ENCODE measurements at places on chromosomes 5 and 9. TPM values are rescaled to one million over a fixed set of nuclear protein-coding genes. Genes with fewer than 3 reads are reported as not detected.

DNA sequence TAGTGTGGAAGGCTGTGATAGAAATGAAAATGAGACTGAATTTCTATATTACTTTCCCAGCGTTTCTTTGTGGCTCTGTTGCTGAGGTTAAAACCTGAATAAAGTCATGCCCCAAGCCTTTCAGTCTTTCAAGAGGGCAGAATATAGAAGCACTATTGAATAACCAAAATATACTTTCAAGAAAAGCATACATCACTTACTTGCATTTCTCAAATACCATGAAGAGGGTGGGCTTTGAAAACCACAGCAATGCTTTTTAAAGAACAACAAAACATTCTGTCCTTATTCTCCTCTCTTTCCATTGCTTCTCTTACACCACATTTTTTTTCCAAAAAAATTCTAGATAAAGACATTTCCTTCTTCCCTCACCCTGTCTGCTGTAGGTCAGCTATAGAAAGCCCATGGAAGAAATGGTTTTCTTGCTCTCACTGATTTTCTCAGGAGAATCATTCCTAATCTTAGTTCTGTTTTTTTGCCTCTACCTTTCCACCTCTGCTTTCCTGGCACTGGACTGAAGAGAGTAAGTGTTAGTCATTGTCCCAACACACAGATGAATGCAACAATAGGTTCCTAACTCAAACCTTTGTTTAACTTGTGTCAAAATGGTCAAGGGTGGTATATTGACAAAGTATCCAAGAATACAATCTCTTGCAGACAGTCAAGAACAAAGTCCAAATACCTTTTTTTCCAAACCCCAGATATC lies 51.6 kb downstream of the NUDT12 start:
- H3K27me3 ChIP-seq: no peaks in the 10 kb centered on the region
- H3K27ac ChIP-seq: no peak overlapping the region
- H3K36me3 ChIP-seq: peaks cover 6% of the 10 kb centered on the region
- DNase-seq: no peak
- H3K4me1 ChIP-seq: no peaks in the 10 kb centered on the region
- H3K4me3 ChIP-seq: no peak overlapping the region

- no peak for DNase-seq
- no peak overlapping the region for H3K4me3 ChIP-seq
- peaks cover 11% of the 10 kb centered on the region for H3K4me1 ChIP-seq
- peaks cover 3% of the 10 kb centered on the region for H3K27me3 ChIP-seq
Measured at GRCh38 chr5:2519153-2519552, 232.3 kb downstream of the IRX2 start.

The FBP2 gene
- total RNA-seq: not detected

DNA sequence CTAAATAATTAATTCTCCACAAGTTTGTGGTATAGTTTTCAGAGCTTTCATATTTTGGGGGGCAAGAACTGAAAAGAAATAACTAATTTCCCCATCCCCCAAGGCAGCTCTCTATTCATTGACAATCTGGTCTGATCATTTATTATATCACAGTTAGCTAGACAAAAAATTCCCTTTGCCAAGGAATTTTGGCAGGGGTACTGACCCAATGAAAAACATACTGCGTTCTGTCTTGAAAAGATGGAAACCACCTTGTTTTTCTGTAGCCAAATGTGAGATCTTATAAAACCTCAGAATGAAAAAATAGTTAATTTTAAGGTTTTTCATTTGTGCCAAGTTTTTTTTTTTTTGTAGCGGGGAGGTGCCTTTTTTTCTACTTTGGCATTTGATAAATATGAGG lies 1008.9 kb downstream of the EFNA5 start:
- no peaks in the 10 kb centered on the region for H3K4me1 ChIP-seq
- no peak overlapping the region for H3K4me3 ChIP-seq
- H3K27ac ChIP-seq: no peak overlapping the region
- no peaks in the 10 kb centered on the region for H3K27me3 ChIP-seq
- DNase-seq: no peak
- no peaks in the 10 kb centered on the region for H3K36me3 ChIP-seq

DNA sequence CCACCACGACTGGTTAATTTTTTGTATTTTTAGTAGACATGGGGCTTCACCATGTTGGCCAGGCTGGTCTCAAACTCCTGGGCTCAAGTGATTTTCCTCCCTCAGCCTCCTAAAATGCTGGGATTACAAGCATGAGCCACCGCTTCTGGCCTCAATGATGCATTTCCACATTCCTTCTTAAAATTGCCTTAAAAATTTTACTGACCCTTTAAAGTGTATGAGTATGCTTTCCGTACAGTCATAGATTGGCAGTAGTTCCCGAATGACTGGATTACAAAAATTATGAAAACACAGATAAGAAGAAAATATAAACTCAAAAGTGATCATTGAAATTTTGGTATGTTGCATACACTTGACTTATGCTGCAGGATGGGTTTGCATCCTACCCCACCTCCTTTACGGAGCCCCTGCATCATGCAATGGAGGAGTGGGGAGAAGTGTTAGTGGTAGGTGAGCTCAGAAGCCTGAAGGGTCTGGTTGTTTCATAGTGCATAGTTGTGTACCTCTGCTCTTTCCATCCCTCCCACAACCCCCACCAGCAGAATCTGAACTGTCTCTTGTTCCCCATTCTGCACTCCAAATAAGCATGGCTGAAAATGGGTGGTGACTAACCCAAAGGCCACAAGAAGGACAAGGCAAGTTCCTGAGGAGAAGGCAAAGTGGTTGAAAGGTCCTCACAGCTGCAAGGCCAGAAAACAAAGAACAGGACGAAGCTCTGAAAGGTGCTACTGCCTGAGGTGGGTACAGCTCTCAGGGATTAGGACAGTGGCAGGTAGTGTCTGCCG lies 26.8 kb downstream of the ANKRD55 start:
- no peak overlapping the region for H3K27ac ChIP-seq
- peaks cover 1% of the 10 kb centered on the region for H3K27me3 ChIP-seq
- no peak for DNase-seq
- H3K4me1 ChIP-seq: no peaks in the 10 kb centered on the region
- no peak overlapping the region for H3K4me3 ChIP-seq

- H3K27ac ChIP-seq: peak overlapping the region; percentile 38
- H3K4me1 ChIP-seq: peaks cover 21% of the 10 kb centered on the region
- H3K27me3 ChIP-seq: peaks cover 6% of the 10 kb centered on the region
- DNase-seq: peak; percentile 12
Measured at GRCh38 chr5:1513326-1514026, 10.3 kb downstream of the LPCAT1 start.

DNA sequence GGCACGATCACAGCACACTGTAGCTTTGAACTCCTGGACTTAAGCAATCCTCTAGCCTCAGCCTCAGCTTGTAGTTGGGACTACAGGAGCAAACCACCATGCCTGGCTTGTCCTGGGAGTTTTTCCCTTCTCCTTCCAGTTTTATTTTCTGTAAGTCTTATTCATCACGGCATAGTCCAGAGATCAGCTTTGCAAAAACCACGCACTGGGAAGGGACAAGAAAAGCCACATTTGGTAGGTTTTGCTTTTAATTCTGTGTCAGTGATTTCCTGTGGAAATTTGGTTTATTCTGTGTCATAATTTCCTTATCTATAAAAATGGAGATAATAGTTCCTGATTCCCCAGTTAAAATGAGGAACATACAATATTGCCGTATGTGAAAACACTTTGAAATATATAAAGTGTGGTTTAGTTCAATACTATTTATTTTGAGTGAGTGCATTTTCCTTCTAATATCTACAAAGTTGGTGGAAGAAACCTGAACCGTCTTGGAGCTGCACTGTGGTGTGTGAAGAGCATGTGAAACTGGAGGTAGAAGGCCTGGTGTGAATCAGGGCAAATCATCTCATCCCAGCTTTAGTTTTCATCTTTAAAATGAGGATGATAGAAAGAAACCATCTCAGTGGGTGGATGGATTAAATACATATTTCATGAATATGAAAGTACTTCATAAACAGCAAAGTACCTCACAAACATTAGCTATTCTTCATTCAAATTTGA lies 92.8 kb upstream of the ELL2 start:
- no peak for DNase-seq
- H3K27ac ChIP-seq: no peak overlapping the region
- peaks cover 9% of the 10 kb centered on the region for H3K4me1 ChIP-seq
- no peak overlapping the region for H3K4me3 ChIP-seq
- no peaks in the 10 kb centered on the region for H3K36me3 ChIP-seq
- H3K27me3 ChIP-seq: no peaks in the 10 kb centered on the region

The ARHGEF39 gene
- 2.6 TPM for total RNA-seq

- no peak for DNase-seq
- H3K36me3 ChIP-seq: no peaks in the 10 kb centered on the region
- H3K4me3 ChIP-seq: no peak overlapping the region
- peaks cover 4% of the 10 kb centered on the region for H3K4me1 ChIP-seq
Measured at GRCh38 chr5:108545301-108545700, 163.4 kb upstream of the FBXL17 start.

GRCh38 chr5:159441441-159441840 lies 111.2 kb upstream of the IL12B start:
- peak; percentile 47 for DNase-seq
- H3K4me1 ChIP-seq: peaks cover 12% of the 10 kb centered on the region
- no peak overlapping the region for H3K4me3 ChIP-seq
- no peak overlapping the region for H3K27ac ChIP-seq
- H3K27me3 ChIP-seq: peaks cover 5% of the 10 kb centered on the region

The SPATA31C1 gene
- total RNA-seq: not detected

GRCh38 chr9:18629136-18629535 lies 155.2 kb downstream of the ADAMTSL1 start:
- H3K4me1 ChIP-seq: peaks cover 6% of the 10 kb centered on the region
- H3K36me3 ChIP-seq: no peaks in the 10 kb centered on the region
- H3K27me3 ChIP-seq: no peaks in the 10 kb centered on the region
- no peak for DNase-seq
- H3K27ac ChIP-seq: no peak overlapping the region

The BAAT gene
- 0.54 TPM for total RNA-seq

DNA sequence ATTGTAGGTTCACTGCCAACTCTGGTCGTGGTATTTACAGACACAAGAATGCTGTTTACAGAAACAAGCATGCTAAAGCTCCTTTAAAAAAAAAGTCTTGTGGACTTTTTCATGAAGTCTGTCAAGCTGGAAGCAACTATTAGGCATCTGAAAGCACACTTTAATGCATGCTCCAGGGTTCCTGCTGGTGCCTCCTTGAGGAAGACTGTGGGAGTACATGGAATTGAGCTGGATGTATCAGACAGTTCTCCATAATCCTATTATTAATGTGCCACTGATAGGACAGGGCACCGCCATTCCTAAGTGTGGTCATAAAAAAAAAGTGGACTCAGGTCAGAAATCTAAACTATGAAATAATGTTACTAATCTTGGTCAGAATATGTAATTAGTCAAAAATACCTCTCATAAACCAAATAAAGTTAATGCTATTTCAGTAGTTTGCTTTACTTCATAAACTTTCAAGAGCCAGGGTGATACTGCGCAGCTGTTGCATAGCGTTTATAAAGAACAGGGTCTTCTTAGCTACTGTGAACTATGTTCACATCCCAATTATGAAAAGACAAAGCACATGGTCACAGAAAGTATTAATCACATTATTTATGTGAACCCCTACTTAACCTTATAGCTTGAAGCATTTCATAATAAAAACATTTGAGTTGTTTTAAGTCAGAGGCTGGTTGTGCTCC lies 390.8 kb upstream of the PTGER4 start:
- H3K4me1 ChIP-seq: no peaks in the 10 kb centered on the region
- no peaks in the 10 kb centered on the region for H3K27me3 ChIP-seq
- no peak overlapping the region for H3K4me3 ChIP-seq

DNA sequence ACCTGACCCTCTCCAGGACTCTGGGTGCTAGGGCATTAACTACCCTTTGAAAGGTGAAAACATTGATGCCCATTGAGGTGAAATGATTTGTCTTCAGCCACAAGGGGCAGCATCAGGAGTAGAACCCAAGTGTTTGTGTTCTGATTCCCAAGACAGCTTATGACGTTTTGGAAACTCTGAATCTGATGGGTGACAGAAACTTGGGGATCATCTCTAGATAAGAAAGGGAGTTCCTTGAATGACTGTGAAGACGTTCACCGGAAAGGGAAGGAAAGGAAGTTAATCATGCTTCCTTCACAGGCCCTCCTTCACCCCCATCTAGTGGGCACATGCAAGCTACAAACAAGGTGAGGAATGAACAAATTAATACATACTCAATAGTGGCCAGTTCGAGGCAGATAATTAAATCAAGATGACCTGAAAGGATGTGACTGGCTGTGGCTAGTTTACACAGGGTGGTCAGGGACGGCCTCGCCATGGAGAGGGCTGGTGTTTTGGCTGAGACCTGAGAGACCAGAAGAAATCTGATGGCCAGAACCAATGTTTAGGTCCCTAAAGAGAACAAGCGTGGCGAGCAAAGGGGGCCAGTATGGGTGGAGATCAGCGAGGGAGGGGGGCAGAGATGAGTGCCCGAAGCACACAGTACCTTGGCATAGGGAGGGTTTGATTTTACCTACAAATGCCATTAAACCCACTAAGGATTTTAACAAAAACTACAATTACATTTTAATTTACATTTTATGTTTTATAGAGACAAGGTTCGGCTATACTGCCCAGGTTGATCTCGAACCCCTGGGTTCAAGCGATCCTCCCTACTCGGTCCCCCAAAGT lies 937 bp upstream of the SLC26A2 start:
- H3K36me3 ChIP-seq: no peaks in the 10 kb centered on the region
- H3K4me3 ChIP-seq: peak overlapping the region; percentile 96
- H3K27ac ChIP-seq: peak overlapping the region; percentile 90
- H3K4me1 ChIP-seq: peaks cover 9% of the 10 kb centered on the region

GRCh38 chr5:57911438-57911837 lies 428.8 kb upstream of the ACTBL2 start:
- peaks cover 5% of the 10 kb centered on the region for H3K4me1 ChIP-seq
- DNase-seq: no peak
- no peak overlapping the region for H3K4me3 ChIP-seq
- H3K36me3 ChIP-seq: no peaks in the 10 kb centered on the region
- H3K27me3 ChIP-seq: no peaks in the 10 kb centered on the region

The PCDHB13 gene
- total RNA-seq: 12.7 TPM

DNA sequence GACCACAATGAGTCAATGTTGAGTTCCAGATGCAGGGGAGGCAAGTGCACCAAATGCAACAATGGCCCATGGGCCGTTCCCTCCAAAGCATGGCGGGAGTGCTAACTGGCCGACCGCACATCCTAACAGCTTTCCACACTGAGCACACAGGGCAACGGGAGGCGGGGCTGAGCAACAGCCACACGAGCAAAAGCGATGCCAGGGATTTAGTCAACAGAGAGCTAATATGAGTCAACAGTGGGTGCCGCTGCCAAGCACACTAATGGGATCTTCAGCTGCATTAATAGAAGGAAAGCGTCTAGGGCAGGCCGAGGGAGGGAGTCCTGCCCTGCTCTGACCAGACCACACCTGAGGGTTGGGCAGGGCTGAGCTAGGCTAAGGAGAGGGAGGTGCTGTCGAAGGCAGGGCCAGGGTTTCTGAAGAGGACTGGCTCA lies 4.6 kb downstream of the EPB41L4B start:
- H3K27ac ChIP-seq: no peak overlapping the region
- peak overlapping the region; percentile 22 for H3K4me3 ChIP-seq
- H3K36me3 ChIP-seq: no peaks in the 10 kb centered on the region
- H3K27me3 ChIP-seq: peaks cover 11% of the 10 kb centered on the region

The PRR16 gene
- 0.25 TPM for total RNA-seq

- peaks cover 12% of the 10 kb centered on the region for H3K36me3 ChIP-seq
- H3K4me3 ChIP-seq: peak overlapping the region; percentile 66
- H3K27me3 ChIP-seq: peaks cover 24% of the 10 kb centered on the region
- DNase-seq: no peak
Measured at GRCh38 chr5:17260549-17260948, 43.1 kb downstream of the BASP1 start.

The PTGR1 gene
- total RNA-seq: 23.4 TPM
